RWPE1 (cell line): ENCODE measurements at places on chromosomes 13 and 19.

DNA sequence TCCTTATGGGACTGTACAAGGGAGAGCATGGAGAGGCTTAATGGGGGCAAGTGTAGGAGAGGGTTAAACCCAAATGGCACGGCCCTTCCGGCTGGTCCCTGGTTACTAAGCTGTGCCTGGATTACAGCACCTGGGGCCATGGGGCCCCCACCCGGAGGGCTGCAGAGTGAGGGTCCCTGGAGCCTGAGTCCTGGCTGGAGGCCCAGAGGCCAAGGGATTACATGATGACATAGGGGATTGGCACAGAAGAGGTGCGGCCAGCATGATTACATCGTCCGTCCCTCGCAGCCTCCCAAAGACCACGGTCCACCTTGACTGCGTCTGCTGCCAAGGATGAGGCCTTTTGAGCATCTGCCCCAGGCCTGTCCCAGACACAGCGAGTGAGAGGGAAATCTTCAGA is 149.4 kb downstream of the URI1 start:
- no peak for DNase-seq

DNA sequence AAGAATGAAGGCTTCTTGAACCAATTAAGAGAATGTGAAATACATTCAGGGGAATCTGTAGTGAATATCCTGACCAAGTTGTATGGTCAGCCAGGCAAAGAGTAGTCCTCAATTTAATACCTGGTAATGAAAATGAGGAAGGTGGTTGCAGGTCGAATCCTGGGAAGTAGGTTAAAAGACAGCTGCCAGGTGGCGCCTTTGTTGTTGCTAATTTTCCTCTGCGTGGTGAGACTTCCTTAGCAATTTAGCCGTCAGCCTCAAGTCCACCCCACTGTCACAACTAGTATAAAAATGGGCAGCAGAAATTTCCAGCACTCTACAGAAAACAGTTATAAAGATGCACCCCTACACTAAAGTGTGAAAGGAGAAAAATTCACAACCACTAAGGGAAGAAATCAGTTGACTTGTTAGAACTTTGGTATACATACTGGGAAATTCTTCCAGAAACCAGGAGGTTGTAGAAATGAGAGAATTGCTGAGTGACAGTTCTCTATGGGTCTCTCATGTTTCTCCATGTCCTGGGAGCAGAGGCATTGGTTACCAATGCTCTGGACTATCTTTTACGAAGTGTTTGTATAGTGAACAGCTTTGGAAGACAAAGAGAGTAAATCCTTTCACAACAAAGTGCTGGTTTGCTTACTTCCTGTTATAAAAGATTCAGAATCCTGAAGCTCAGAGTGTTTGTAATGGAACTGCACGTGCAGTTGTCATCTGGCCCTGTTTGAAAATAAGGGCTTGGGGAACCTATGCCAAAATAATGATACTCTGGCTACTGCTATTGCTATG is 235.9 kb downstream of the NHLRC3 start:
- peak; percentile 4 for DNase-seq

- DNase-seq = no peak
Measured at GRCh38 chr19:1251330-1252220, 3.2 kb downstream of the MIDN start.

DNA sequence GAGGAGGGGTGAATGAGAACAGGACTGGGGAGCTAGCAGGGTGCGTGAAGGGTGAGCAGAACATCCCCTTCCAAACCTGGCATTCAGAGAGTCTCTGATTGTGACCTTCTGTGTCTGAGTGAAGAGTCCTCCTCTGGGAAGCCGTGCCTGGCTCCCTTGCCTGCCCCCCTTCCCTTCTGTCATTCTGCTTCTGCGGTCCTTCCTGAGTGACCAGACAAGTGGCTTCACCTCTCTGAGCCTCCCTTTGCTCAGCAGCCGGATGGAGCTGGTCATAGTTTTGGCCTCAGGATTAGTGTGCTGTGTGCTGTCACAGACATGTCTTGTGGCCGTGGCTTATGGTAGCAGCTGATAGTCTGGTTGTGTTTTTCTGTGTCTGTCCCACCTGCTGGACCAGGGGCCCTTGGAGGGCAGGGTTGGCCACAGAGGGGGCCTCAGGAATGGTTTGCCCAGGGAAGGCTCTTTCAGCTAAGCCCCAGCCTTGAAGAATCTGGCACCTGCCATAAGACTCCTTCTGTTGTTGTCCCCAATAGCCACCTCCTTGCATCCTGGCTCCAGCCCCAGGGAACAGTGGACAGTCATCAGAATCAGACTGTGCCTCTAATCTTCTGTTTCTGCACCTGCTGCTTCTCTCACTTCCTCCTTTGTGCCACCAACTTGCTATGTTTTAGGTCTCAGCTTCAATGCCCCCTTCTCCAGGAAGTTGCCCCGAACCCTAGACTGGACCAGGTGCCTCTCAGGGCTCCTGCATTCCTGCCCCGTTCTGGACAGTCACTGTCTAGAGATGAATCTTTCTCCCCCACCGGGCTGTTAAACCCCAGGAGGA is 5.9 kb downstream of the CLPTM1 start:
- no peak for DNase-seq

GRCh38 chr13:95447814-95448213 is 104.7 kb upstream of the CLDN10 start:
- DNase-seq = no peak

DNA sequence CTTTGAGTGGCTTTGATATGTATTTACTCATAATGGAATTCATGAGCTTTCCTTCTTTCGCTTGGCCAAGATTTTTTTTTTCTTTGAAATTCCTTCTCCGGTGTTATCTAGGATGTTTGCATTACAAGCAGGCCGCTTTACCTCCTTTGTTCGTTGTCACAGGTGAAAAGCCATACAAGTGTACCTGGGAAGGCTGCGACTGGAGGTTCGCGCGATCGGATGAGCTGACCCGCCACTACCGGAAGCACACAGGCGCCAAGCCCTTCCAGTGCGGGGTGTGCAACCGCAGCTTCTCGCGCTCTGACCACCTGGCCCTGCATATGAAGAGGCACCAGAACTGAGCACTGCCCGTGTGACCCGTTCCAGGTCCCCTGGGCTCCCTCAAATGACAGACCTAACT is 16.7 kb downstream of the KLF5 start:
- DNase-seq = no peak

GRCh38 chr19:55656988-55657747 is 2.3 kb downstream of the U2AF2 start:
- DNase-seq = no peak

DNA sequence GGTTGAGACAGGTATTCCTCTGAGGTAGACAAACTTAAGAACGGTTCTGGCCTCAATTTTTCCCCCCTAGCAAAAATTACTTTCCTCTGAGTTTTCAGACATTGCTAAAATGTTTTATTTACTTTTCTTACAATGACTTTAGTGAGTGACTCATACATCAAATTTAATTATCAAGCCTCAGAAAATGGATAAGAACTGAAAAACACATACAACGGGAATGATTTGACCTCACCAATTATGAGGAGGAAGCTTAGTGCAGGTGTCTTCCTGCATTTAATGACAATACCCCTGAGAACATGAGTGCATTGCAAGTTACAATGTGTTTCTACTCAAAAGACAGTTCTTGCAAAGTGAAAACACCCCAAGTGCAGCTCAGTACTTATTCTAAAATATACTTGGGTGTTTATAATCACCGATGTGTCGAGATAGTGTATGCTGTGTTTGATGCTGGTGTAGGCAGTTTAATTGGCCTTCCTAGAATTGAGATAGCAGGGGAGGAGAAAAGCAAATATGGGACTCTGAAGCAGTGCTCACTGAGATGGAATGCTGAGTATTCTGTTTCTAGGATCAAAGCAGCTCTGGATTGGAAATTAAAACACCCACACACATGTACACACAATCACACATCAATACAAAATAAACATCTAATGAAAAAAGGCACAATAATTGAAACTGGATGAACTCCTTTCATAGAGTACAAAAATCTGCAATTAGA is 189.5 kb upstream of the SLC10A2 start:
- no peak for DNase-seq

DNA sequence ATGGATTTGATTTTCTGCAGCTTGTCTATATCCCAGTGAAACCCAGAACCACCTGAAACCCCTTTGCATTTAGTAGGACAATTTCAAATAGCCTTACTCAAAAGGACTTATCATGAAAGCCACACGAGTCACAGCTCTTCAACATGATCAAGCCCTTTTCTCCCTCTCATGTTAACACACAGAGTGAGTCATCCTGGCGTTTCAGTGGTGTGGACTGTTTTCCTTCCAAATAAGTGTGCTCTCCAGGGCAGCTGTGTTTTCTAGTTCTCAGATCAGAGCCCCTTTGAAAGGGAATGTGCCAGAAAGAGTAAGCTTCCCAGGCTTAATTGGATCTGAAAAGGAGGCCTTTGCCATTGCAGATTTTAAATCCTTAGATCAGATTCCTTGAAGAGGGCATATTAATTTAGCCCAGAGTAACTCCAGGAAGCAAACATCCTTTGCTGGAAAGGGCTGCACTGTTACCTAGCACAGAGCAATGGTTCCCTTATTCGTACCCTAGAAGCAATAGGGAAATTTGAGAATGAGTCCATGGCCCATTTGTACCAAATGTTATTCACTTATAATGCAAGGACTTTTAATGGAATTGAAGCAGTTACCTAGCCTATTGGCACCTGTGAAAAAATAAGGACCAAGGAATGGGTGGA is 51.3 kb downstream of the ERICH6B start:
- peak; percentile 29 for DNase-seq

GRCh38 chr19:53703361-53703760 is 71.6 kb downstream of the DPRX start:
- no peak for DNase-seq

DNA sequence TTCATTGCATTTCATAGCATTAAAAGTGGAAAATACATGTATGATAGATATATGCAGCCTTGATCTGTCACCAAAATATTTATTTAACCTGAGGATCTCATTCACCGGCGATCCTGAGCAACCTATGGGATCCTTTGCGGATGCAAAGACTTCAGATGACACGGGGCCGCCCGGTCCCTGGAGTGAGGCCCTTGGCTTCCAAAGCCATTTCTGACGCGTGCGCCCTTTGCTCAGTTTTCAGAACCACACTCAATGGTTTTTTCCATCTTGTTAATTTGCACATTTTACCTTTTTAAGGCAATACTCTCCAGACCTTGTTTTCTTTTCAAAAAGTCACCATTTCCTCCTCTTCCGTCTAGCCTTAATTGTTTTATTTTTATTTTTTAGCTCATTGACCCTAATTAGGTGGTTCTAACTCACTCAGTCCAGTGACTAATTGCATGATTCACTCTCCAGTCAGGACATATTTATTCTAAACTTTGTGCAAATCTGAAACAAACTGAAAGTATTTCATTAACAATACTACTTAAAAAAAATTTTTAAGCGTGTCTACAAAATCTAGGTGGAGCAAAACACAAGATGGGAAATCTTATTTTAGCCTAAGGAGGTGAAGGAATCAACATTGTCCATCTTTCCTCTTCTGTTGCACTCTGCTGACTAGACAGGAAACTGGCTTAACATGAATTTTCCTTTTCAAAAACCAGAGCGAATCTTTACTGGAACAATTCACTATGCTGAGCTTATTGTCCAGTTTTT is 47.9 kb downstream of the COL4A1 start:
- peak; percentile 30 for DNase-seq

- no peak for DNase-seq
Measured at GRCh38 chr19:610071-610800, 20.6 kb downstream of the HCN2 start.

GRCh38 chr19:35257113-35257461 is 8.3 kb downstream of the LSR start:
- DNase-seq = no peak

GRCh38 chr13:27808851-27809550 is 16.7 kb downstream of the GSX1 start:
- DNase-seq = peak; percentile 60

- no peak for DNase-seq
Measured at GRCh38 chr19:14553042-14553938, 18.6 kb downstream of the NDUFB7 start.

DNA sequence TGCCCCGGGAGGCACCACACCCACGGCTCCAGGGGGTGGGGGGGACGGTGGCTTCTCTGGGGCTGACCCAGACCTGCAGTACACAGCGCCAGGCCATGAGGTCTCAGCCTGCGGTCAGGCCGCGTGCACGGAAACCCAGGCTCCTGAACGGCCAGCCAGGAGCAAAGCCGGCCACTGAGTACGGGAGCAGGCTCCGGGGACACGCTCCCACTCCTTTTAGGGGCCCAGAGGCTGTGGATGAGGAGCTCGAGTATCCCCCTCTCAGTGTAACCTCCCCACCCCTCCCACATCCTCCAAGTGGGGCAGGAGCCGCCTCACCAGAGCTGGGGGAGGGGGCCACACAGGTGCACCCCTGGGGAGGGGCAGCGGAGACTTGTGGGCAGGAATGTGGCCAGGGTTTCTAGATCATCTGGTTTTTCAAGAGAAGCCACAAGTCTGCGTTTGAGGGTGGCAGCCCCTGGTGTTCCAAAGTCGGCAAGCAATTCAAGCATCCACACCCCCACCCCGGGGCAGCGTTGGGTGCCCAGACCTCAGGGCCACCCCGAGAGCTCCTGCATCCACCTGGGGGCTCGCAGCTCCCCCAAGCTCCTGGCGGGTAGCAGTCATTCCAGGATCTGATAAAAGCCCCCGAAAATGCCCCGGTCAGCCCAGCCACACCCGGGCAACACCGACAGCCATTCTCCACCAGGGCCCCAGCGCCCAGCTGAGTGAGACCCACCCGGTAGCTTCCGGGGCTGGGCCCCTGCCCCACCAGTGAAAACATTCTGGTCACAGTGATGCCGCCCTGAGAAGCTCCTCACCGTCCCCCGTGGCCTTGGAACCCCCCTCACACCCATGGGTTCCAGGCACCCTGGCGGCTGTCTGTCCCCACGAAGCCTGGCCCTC is 6.1 kb downstream of the SBNO2 start:
- DNase-seq = no peak

DNA sequence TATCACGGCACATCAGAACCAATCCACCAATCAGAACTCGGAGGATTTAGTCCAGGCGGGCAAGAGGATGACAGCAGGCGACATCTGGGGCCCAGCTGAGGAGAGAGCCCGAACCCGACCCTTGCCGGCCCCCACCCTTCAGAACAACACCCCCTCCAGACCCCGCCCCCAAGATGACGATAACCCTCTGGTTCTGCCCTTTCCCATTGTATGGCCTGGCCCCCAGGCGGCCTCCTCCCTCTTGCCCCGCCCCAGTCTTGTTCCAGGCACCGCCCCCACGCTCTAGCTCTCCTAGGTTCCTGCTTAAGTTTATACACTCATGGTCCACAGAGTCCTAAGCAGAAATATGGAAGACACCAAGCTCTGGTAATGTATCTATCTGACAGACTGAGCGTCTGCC is 2.8 kb upstream of the ZNF83 start:
- no peak for DNase-seq

GRCh38 chr19:16349551-16350152 is 25.0 kb downstream of the KLF2 start:
- DNase-seq = no peak

GRCh38 chr19:35223862-35224505 is 4.6 kb downstream of the FAM187B start:
- no peak for DNase-seq

DNA sequence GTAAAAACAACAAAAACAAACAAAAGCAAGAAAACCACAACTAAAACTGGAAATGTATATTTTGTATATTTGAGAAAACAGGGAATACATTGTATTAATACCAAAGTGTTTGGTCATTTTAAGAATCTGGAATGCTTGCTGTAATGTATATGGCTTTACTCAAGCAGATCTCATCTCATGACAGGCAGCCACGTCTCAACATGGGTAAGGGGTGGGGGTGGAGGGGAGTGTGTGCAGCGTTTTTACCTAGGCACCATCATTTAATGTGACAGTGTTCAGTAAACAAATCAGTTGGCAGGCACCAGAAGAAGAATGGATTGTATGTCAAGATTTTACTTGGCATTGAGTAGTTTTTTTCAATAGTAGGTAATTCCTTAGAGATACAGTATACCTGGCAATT is 17.1 kb downstream of the KLF5 start:
- no peak for DNase-seq

GRCh38 chr19:41427647-41428480 is 690 bp upstream of the B3GNT8 start:
- peak; percentile 27 for DNase-seq
